Daoy (cell line): ENCODE measurements at places on chromosomes 1 and 21. TPM values are rescaled to one million over a fixed set of nuclear protein-coding genes. Genes with fewer than 3 reads are reported as not detected.

Gene ZC3H12A
- total RNA-seq = 15.2 and 18.1 TPM in 2 replicates

Gene SFT2D2
- total RNA-seq = 13.7 and 14.2 TPM in 2 replicates

Gene DCST1
- not detected in 2 replicates for total RNA-seq

DNA sequence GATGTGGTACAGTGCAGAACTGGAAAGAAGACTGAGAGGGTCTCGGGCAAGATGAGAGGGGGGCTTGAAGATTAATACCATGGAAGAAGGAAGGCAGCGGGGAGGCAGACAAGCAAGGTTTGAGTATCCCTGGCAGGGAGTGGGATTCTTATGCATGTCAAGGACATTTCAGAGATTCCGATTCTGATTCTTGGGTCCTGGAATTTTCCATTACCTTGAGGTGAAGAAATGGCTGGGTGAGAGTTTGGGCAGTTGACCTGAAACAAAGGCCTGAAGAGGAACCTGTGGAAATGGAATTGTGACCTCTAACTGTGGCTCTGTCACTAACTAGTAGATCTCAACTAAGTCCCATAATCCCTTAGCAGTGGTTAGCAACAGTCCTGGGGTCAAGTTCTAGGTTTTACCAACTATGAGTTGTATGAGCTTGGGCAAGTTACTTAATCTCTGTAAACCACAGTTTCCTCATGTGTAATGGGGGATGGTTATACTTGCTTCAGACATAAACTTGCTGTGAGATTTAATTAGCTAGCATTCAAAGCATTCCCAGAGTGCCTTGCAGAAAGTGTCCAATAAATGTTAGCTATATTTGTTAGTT lies 8.6 kb upstream of the ACTN2 start:
- no peak for DNase-seq

GRCh38 chr1:59521456-59521855 lies 224.6 kb downstream of the FGGY start:
- DNase-seq = peak; percentile 18

DNA sequence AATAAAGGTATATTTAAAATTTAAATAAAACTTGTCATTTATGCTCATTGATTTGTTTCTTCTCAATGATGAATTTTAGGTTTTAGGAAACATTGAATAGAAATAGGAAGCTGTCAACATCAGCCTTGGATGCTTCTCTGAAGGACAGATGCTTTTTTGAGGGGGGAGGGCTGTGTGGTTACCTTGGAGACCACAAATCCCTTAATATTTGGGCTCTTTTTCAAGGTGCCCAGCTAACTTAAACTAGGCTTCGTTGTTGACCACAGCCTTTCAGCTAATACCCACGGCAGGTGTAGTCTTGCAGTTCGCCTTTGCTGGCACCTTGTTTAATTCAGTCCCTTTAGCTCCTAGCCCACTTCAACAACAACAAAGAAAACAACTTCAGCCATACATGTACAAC lies 22.5 kb downstream of the TENT5C start:
- DNase-seq = no peak

DNA sequence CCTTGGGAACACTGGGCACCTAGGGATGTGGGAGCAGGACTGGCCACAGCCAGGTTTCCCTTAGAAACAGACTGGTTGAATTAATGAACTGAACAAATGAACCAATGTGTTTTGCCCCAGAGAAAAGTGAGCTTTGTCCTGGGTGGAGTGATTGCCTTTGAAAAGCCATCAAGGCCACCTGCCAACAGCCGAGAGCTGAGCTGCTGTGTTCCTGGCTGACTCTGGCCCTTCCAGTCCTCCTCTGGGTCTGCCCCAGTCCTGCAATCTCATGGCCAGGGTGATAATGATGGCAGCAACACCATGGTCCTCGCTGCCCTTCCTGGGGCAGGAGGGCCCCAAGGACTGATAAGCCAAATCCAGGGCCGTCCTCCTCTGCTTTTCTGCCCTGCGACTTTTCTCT lies 18.2 kb upstream of the GJA9 start:
- DNase-seq = no peak

DNA sequence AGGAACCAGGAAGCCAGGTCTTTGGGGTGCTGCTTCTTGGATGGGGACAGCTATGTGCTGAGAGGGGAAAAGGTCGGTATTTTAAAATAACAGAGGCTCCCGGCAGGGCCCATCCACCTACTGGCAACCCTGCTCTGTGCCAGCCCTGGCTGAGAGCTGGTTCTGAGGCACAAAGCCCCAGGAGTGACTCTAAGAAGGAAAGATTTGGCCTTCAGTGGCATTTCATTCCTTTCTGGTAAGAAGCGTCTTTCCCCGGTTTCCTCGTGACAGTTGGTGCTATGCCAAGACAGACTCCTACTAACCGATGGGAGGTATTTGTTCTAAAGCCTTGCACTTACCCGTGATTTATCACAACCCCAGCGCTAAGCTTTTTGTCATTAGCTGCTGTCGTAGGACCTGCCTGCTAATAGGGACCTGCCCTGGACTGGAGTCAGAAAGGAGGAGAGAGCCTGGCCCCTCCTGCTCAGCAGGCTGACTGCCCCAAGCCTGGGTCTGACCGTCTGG lies 123.1 kb upstream of the ADAR start:
- DNase-seq = peak; percentile 35

- peak; percentile 44 for DNase-seq
Observed at GRCh38 chr1:44720281-44720680, 10.7 kb downstream of the RNU5D-1 start.

DNA sequence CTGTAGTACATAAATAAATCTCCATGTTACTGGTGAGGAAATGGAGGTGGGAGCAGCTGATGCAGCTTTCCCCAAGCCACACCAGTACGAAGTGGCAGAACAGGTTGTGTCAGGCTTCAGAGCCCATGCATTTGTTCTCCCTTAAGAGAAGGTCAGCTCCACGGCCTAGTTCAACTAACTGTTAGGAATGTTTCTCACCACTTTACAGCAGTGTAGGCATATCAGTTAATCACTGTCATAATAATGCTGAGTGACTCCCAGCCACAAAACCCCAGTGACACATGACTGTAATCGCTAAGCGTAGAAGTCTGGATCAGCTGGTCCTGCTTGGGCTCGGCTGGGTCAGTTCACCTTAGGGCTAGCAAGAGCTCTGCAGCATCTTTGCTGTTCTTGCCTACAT lies 90.4 kb downstream of the VPS26C start:
- DNase-seq = peak; percentile 21
